Activated CD8-positive, alpha-beta memory T cell treated with anti-CD3 and anti-CD28 coated beads for 1 hour (primary cell): ENCODE measurements at places on chromosomes 1 and 21.

GRCh38 chr1:172532183-172532699 is 709 bp upstream of the SUCO start:
- peak; percentile 57 for DNase-seq

DNA sequence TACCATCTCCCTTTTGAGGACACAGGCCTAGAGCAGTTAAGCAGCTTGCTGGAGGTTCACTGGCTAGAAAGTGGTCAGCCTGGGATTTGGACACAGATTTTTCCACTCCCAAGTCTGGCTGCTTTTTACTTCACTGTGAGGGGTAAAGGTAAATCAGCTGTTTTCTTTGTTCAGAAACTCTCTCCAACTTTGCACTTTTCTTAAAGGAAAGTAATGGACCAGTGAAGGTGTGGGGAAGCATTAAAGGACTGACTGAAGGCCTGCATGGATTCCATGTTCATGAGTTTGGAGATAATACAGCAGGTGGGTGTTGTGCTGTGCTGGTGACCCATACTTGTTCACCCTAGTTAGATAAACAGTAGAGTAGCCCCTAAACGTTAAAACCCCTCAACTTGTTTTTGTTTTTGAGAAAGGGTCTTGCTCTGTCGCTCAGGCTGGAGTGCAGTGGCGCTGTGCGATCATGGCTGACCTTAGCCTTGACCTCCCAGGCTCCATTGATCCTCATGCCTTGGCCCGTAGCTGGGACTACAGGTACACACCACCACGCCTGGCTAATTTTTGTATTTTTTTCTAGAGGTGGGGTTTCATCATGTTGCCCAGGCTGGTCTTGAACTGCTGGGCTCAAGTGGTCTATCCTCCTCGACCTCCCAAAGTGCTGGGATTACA is 4.2 kb downstream of the SOD1 start:
- DNase-seq, result no peak

DNA sequence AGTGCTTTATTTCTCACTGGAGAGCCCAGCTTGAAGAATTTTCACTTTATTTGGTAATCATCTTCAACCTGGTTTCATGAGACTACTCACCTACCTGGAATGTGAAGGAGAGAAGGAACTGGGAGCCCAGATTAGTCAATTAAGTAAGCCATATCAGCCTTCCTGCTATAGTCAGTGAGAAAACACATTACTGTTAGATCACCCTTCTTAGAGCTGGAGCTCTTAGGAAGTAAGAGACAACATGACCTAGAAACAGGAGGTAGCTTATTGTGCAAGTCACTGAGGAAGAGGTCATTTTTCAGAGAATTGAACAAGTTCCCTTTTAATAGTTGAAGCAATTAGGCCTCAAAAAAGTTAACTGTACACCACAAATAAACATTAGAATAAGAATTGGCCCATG is 49.2 kb upstream of the TEKT2 start:
- DNase-seq, result no peak

DNA sequence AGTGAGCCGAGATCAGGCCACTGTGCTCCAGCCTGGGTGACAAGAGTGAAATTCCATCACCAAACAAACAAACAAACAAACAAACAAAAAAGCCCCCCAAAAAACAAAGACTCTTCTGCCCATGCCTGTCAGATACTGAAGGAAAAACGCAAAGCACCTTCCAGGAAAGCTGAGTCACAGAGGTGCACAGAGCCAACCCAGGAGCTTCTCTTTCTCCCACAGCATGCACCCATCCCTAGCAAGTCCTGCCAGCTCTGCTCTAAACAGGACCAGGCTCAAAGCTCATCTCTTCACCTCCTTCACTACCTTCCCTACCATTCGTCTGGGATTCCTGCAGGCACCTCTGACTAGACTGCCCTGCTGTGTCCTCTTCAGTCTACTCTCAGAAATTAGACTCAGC is 46.5 kb downstream of the ETS2 start:
- DNase-seq, result no peak

- DNase-seq, result no peak
These were observed 392.5 kb upstream of the PTBP2 start for GRCh38 chr1:96329121-96329520.

DNA sequence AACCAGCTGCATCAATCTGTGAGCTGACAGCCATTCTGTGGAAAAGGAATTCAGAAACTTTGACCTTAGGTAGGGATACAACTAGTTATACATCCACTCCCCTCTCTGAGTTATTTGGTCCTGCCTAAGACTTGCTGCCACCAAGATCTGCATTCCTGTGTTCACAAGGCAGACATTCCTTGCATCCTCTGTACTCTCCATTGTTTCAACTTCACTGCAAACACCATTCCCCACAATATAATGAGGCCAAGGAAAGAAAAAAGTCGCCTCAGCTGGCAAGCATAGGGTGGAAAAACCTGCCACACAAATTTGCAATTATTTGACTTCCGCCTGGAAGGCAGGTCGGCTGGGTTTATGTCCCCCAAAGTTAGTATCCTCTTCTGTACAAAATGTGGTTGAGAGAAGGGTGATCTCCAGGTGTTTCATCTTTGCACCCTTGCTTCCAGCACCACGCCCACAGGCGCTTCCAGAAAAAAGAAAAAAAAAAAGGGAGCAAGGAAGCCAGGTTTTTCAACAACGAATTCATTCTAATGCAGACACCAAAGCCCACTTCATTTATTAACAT is 676 bp upstream of the CTTNBP2NL start:
- no peak for DNase-seq
